ENCODE measurements at places on chromosomes 4 and X.

DNA sequence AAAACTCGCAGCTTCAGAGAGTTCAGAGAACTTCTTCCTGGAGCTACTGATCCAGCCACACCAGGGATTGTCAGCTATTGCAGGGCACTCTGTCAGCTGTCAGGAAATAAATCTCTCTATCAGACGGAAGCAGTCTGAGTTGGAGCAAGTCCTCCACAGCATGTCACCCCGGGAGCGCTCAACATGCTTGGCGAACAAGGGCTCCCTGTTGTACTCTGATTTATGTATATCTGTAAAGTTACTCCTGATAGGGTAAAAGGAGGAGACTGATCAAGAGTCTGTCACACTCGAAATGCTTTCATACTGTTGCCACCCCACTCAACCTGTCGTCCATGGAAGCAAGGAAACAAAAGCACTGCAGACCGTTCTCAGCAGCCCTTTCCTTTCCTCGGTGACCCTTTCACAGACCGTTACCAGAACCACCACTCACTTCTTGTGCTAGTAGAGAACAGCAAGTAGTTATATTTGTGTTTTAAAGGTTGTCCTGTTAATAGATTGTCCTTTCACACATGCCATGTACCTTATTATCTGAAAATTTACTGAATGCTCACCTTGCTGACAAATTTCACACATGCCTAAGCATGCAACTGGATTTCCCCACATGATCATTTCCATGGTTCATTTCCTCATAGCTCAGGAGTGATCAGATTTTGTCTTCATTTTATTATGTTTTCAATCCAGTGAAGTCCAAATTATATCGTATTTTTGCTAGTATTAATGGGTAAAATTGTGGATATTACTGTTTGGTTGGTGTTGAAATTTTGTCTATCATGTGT lies 2108.9 kb upstream of the TENM3 start:
- H3K27ac ChIP-seq, result no peak overlapping the region
- no peaks in the 10 kb centered on the region for H3K36me3 ChIP-seq
- H3K4me3 ChIP-seq, result peak overlapping the region; percentile 58

GRCh38 chr4:73487233-73487632 lies 5.7 kb downstream of the AFM start:
- DNase-seq, result no peak
- H3K4me1 ChIP-seq, result no peaks in the 10 kb centered on the region
- H3K27ac ChIP-seq, result no peak overlapping the region
- H3K27me3 ChIP-seq, result peaks cover 3% of the 10 kb centered on the region
- H3K36me3 ChIP-seq, result no peaks in the 10 kb centered on the region
- H3K4me3 ChIP-seq, result no peak overlapping the region

- no peak for DNase-seq
- H3K27ac ChIP-seq, result no peak overlapping the region
- peaks cover 28% of the 10 kb centered on the region for H3K36me3 ChIP-seq
- H3K4me3 ChIP-seq, result no peak overlapping the region
These were observed 27.1 kb upstream of the TADA2B start for GRCh38 chr4:7016086-7016485.

GRCh38 chr4:42151568-42152506 lies 618 bp downstream of the BEND4 start:
- H3K4me3 ChIP-seq, result peak overlapping the region; percentile 60
- peaks cover 8% of the 10 kb centered on the region for H3K4me1 ChIP-seq
- no peaks in the 10 kb centered on the region for H3K36me3 ChIP-seq
- peaks cover 66% of the 10 kb centered on the region for H3K27me3 ChIP-seq

GRCh38 chr4:18105030-18106011 lies 83.8 kb upstream of the LCORL start:
- no peak overlapping the region for H3K4me3 ChIP-seq
- H3K4me1 ChIP-seq, result no peaks in the 10 kb centered on the region
- no peak overlapping the region for H3K27ac ChIP-seq
- DNase-seq, result no peak
- peaks cover 4% of the 10 kb centered on the region for H3K27me3 ChIP-seq

DNA sequence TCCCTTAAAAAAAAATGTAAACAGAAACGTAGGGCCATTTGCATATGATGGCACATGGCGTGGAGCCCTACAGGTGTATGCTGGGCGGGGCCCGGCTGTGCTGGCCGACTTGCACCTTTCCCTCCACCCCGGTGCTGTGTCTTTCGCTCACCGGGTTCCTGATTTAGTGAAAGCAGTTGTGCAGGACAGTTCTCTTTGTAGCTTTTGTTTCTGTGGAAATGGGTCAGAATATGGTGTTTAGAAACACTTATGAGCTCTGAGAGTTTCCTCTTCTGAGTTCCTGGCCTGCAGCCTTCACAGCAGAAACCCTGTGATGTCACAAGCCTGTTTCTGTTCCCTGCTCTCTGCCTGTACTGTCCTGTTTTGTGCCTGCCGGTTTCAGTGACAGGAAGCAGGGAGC lies 22.5 kb upstream of the MSANTD1 start:
- H3K4me1 ChIP-seq, result peaks cover under 1% of the 10 kb centered on the region
- H3K27ac ChIP-seq, result no peak overlapping the region
- peaks cover 22% of the 10 kb centered on the region for H3K36me3 ChIP-seq
- DNase-seq, result no peak

DNA sequence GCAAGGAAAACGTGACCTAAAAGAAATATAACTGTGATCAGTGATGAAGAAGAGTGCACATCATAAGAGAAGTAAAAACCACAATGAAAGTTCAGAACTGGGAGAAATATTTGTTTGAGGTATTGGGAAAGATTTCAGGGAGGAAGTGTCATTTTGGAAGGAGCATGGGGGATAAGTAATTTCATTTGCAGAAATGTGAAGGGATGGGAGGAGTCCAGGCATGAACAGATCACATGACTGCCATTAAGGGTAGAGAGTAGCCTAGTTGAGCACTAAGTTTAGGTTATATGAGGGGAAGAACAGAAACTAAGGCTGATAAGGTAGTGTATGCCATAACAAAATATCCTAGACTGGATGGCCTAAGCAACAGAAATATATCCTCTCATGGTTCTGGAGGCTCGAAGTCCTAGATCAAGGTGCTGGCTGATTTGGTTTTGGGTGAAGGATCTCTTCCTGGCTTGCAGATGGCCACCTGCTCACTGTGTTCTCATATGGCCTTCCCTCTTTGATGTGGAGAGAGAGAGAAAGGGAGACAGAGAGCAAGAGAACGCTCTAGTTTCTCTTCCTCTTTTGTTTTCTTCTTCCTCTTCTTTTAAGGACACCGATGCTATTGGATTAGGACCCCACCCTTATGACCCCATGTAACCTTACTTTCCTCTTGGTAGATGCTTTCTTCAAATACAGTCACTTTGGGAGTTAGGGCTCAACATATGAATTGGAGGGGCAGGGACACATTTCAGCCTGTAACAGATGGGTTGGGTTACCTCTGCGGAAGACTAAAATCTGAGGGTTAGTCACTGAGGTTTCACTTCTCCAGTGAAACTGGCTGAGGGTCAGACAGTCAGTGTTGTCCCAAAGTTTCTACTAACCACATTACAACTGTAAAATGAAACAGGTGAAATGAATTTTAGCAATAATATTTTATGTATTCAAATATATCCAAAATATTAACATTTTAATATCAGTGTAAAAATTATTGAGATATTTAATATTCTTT lies 77.9 kb downstream of the EGF start:
- no peak overlapping the region for H3K4me3 ChIP-seq
- H3K27ac ChIP-seq, result no peak overlapping the region
- peaks cover 5% of the 10 kb centered on the region for H3K27me3 ChIP-seq
- no peak for DNase-seq
- peaks cover 3% of the 10 kb centered on the region for H3K36me3 ChIP-seq
- peaks cover 18% of the 10 kb centered on the region for H3K4me1 ChIP-seq

GRCh38 chr4:6658209-6658595 lies 17.7 kb downstream of the MRFAP1 start:
- H3K27ac ChIP-seq, result no peak overlapping the region
- DNase-seq, result no peak
- H3K4me3 ChIP-seq, result peak overlapping the region; percentile 68

DNA sequence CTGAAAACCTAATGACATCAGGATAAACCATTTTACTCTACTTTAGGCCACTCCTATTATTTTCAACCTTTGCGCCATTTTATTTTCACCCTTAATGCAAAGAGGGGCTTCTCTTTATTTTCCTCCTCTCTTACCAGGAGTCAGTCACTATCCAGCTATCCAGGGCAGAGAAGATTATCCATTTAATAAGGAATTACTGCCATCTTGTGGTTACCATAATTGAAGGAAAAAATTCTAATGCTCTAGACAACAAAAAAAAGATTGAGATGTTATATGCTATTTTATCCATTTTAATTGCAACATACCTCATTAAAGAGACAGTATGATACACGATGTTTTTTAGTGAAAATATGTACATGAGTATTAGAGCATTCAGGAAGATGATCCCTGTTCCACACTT lies 514.5 kb upstream of the FAM241A start:
- no peak overlapping the region for H3K4me3 ChIP-seq
- no peaks in the 10 kb centered on the region for H3K27me3 ChIP-seq
- DNase-seq, result no peak
- no peaks in the 10 kb centered on the region for H3K4me1 ChIP-seq

GRCh38 chr4:4533461-4534169 lies 8.2 kb downstream of the STX18 start:
- H3K36me3 ChIP-seq, result peaks cover 3% of the 10 kb centered on the region
- H3K27me3 ChIP-seq, result no peaks in the 10 kb centered on the region
- no peak for DNase-seq

DNA sequence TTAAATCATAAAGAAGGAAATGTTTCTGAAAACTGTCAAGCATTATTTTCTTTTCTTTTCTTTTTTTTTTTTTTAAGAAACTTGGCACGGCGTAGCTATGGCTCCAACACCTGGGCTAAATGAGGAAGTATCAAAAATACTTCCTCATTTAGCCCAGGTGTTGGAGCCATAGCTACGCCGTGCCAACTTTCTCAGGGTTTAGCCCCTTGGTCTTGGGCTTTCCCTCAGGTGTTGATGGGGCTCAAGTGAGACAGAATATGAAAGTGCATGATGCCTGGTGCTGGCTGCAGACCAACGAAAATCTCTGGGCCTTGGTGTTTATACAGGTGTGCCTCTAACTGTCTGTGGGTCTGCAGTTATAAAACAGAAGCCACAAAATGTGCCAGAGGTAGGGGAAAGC lies 132.7 kb downstream of the ARHGAP24 start:
- no peak for DNase-seq
- no peak overlapping the region for H3K4me3 ChIP-seq
- peaks cover 2% of the 10 kb centered on the region for H3K27me3 ChIP-seq

All from activated naive CD8-positive, alpha-beta T cell treated with anti-CD3 and anti-CD28 coated beads, Interleukin-2, amount 10 ng/mL, durations not matched to agents 7 days and 5 days (primary cell).